Activated CD8-positive, alpha-beta memory T cell treated with anti-CD3 and anti-CD28 coated beads, Interleukin-2, amount 10 ng/mL, durations not matched to agents 7 days and 5 days (primary cell): ENCODE measurements at places on chromosomes 6 and 20. TPM values are rescaled to one million over a fixed set of nuclear protein-coding genes. Genes with fewer than 3 reads are reported as not detected.

The FOXS1 gene
- not detected for total RNA-seq

The PRL gene
- total RNA-seq, result not detected

The PXDC1 gene
- 0.47 TPM for total RNA-seq

The ERVFRD-1 gene
- total RNA-seq, result not detected

- H3K36me3 ChIP-seq, result peaks cover 2% of the 10 kb centered on the region
- no peak overlapping the region for H3K4me3 ChIP-seq
- H3K4me1 ChIP-seq, result peaks cover 11% of the 10 kb centered on the region
These were observed 514.3 kb upstream of the CITED2 start for GRCh38 chr6:139888681-139889122.

- H3K4me3 ChIP-seq, result peak overlapping the region; percentile 47
- no peaks in the 10 kb centered on the region for H3K27me3 ChIP-seq
- peak overlapping the region; percentile 59 for H3K27ac ChIP-seq
- DNase-seq, result peak; percentile 51
- peaks cover 36% of the 10 kb centered on the region for H3K36me3 ChIP-seq
These were observed 21.5 kb upstream of the TMEM244 start for GRCh38 chr6:129882510-129883023.

DNA sequence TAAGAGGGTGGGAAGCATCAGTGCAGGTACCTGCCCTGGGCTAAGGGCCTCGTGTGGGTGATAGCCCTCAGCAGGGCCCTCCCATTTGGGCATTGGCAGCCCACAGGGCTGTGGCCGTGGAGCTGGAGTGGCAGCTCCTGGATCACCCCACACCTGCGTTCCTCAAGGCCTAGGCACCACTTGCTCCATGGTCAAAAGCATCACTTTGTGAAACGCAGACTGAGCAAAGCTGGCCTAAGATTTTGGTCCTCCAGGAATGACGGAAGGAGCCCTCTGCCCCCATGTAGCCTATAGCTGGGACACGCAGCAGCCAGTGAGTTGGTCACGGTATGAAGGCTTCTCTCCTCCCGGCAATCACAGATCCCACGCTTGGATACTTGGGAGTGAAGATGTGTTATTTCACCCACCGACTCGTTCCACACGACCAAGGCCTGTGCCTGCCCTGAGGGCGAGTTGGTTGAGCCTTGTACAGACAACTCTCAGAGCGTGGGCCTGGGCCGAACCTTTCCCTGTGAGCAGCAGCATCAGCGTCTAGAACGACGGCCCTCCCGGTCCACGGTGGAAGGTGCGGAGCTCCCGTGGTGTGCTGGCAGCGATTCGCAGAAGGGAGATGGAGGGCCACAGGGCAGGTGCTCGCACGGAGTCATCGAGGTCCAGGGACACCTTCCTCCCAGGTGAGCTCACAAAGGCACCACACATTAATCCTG is 39.7 kb downstream of the THBS2 start:
- H3K27me3 ChIP-seq, result no peaks in the 10 kb centered on the region
- DNase-seq, result peak; percentile 39
- H3K4me1 ChIP-seq, result peaks cover 24% of the 10 kb centered on the region
- H3K36me3 ChIP-seq, result peaks cover 23% of the 10 kb centered on the region
- no peak overlapping the region for H3K4me3 ChIP-seq
- no peak overlapping the region for H3K27ac ChIP-seq

DNA sequence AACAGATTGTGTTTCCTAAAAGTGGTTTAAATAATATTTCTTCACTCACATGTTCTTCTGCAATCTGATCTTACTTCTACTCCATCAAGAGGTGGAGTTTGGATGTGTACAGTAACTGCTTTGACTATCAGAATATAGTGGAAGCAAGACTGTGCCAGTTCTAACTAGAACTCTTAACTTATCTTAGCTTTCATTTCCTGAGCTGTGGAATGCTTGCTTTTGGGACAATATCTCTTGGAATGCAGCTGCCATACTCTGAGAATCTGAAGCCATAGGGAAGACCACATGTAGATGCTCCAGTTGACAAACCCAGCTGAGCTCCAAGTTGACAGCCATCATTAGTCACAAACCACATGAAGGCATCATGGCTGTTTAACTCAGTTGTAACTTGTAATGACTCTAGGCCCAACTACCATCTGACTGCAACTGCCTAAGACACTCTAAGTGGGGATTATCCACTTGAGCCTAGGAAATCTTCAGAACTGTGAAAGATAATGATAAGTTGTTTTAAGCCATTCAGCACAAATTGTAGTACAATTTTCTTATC is 40.8 kb upstream of the MAN1A1 start:
- H3K4me1 ChIP-seq, result no peaks in the 10 kb centered on the region
- no peak for DNase-seq
- no peak overlapping the region for H3K27ac ChIP-seq
- H3K27me3 ChIP-seq, result no peaks in the 10 kb centered on the region
- H3K4me3 ChIP-seq, result no peak overlapping the region

DNA sequence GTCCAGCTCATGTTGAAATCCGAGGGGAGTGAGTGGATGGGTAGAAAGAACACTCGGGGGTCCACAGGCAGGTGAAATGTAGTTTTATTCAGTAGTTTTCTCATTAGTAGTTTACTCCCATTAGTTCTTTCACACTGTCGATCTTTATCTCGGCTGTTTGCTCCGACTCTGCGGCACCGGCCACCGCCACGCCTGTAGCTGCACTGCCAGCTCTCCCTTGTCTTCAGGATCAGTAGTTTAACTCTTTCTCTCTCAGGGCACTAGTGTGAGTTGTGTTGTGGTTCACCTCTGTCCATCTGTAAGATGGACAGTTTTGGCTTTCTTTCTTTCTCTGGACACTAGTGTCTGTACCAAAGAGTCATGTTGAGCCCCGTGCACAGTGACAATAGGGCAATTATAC is 195.7 kb downstream of the LMBRD1 start:
- H3K27me3 ChIP-seq, result peaks cover 6% of the 10 kb centered on the region
- no peaks in the 10 kb centered on the region for H3K4me1 ChIP-seq
- H3K27ac ChIP-seq, result no peak overlapping the region

DNA sequence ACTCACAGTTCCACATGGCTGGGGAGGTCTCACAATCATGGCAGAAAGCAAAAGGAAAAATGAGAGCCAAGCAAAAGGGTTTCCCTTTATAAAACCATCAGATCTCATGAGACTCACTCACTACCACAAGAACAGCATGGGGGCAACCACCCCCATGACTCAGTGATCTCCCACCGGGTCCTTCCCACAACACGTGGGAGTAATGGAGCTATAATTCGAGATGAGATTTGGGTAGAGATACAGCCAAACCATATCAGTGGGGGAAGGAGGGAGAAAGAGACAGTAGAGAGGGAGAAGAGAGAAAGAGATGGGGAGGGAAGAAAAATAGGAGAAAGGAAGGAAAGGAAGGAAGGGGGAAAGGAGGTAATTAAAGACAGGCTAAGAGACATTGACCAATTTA is 30.1 kb downstream of the GMDS start:
- H3K27me3 ChIP-seq, result peaks cover 7% of the 10 kb centered on the region
- H3K4me3 ChIP-seq, result no peak overlapping the region
- H3K27ac ChIP-seq, result no peak overlapping the region
- no peaks in the 10 kb centered on the region for H3K36me3 ChIP-seq
- no peak for DNase-seq

DNA sequence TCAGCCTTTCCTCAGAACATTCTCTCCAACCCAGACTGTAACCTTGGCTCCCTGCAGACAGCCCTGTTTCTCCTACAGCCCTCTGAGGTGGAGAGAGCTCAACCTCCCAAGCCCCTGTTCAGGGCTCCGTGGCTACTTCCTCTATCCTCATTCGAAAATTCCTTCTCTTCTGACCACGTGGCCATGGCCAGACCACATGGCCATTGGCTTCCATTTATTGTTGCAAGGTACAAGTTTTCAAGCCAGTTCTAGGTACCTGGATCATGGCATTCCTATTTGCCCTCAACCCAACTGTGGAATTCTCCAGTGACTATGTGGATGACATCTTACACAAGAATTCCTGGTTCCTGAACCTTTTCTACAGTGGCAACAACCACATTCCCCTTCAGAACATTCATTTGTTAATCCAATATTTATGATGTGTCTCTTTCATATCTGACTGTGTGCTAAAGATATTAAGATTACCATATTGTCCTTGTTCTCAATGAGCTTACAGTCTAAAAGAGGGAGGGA is 161.9 kb downstream of the GMPR start:
- H3K36me3 ChIP-seq, result peaks cover 18% of the 10 kb centered on the region
- H3K4me1 ChIP-seq, result peaks cover 34% of the 10 kb centered on the region
- DNase-seq, result no peak
- H3K27ac ChIP-seq, result no peak overlapping the region
- no peak overlapping the region for H3K4me3 ChIP-seq
- no peaks in the 10 kb centered on the region for H3K27me3 ChIP-seq
